ENCODE measurements at places on chromosomes 2 and 18.

DNA sequence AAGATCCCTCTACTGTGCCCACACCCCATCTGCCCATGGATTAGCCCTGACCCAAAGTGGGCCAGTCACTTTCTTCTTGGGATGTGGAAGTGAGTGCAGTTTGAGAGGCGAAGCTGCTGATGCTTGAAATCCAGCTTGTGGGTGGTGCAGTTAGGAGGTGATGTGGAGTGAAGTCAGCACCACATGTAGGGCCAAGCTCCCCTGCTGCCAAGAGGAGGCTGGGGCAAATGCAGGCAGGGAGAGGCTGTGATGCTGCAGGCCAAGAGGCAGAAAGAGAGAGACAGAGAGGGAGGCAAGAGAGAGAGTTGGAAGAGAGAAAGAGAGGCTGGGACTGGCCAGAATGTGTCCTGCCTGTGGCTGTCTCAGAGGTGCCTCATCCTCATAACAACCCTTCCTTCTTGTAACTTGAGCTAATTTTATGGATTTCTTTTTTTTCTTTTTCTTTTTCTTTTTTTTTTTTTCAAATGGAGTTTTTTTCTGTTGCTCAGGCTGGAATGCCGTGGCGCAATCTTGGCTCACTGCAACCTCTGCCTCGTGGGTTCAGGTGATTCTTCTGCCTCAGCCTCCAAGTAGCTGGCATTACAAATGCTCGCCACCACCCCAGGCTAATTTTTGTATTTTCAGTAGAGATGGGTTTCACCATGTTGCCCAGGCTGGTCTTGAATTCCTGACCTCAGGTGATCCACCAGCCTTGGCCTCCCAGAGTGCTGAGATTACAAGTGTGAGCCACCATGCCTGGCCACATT is 35.3 kb upstream of the CAB39 start:
- no peak for DNase-seq

- DNase-seq: no peak
These were observed 18.7 kb upstream of the LYPD6B start for GRCh38 chr2:149019768-149020167.

GRCh38 chr2:31176742-31177141 is 38.5 kb upstream of the GALNT14 start:
- DNase-seq: no peak

- peak; percentile 24 for DNase-seq
These were observed 138.8 kb downstream of the MCFD2 start for GRCh38 chr2:46776687-46777327.

GRCh38 chr2:30803281-30803680 is 4.0 kb downstream of the CAPN13 start:
- no peak for DNase-seq

- DNase-seq: no peak
These were observed 197.2 kb downstream of the CYP26B1 start for GRCh38 chr2:71950256-71951082.

GRCh38 chr2:105959357-105959756 is 214.6 kb downstream of the NCK2 start:
- DNase-seq: no peak

GRCh38 chr2:74551942-74552913 is 1.5 kb downstream of the LOXL3 start:
- no peak for DNase-seq

- no peak for DNase-seq
These were observed 394.9 kb upstream of the ZEB2 start for GRCh38 chr2:144914622-144915318.

DNA sequence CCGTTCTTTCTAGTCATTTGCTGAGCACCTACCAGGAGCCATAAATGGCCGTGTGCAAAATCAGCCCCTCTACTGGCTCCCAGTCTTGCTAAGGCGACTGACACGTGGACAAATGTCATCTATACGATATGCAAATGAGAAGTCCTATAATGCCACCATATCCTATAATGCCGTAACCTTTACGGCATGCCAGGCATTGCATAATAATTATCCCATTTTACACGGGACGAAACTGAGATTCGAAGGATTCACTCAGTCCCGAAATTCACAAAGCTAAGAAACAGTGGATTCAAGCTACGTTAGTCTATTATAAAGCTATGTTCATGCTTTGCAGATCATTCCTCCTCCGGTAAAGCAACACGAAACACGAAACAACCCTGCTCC is 34.1 kb upstream of the RNF149 start:
- DNase-seq: no peak

DNA sequence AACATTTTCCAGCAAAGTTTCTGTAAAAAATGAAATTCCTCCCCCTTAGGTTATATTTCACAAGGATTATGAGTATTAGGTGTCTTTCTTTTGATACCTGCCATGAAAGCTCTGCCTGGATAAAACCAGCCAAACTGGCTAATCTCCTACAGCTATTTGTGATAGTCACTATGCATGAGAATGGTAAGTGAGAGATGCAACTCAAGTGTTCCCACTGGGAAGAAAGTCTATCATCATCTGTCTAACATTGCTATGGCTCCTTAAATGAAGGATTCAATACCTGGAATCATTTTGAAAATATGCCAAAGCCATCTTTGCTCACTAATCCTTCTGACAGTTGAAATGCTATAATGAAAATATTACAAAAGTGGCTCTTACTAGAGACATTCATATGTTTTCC is 339.9 kb upstream of the LRRTM4 start:
- DNase-seq: no peak

GRCh38 chr2:198242093-198242492 is 437.7 kb downstream of the PLCL1 start:
- no peak for DNase-seq

- DNase-seq: no peak
These were observed 702.8 kb upstream of the SLC39A10 start for GRCh38 chr2:194954218-194954617.

DNA sequence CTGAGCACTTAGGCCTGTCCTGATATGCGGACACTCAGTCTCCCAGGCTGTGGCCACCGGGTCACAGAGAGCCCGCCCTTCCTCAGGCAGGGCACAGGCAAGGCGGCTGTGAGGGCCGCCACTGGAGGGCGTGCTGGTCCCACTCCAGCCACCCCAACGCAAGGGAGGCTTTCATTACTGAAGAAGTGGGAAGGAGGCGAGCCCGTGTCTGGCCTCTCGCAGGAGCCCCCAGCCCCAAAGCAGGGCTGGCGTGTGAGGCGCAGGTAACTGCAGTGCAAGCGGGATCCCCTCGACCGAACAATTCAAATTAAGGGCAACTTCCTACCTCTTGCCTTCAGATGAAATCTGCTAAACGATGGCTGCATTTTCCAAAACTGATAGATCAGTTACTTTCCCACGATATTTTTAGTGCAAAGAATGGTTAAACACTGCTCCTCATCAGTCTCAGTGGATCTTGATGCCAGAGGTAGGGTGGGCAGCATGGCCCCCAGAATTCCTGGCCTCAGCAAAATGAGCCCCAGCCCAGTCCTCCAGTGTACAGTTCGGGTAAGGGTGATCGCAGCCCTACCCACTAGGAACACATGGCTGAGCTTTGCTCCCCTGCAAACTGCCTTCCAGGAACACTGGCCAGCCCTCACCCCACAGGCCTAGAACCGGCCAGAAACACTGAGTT is 97.2 kb downstream of the SEPTIN10 start:
- no peak for DNase-seq

DNA sequence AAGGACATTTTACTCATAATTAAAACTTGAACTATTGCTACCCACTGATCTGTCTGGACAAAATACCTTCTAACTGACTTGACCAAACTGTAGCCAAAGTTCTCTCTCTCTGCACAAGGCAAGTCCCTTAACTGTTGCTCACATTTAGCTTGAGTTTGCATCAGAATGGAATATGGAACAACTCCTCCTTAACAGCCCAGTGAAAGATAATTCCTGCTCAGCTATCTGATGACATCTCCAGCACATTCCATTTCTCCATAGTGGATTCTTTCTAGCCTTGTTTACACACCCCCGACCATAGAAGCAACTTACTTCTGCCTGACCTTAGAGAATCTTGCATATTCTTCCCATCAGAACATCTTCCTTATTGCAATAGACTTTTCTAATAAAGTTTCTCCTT is 317.2 kb upstream of the CDH2 start:
- no peak for DNase-seq

- DNase-seq: no peak
These were observed 762 bp downstream of the INO80C start for GRCh38 chr18:35497027-35497369.

- DNase-seq: no peak
These were observed 96.9 kb upstream of the B3GNT2 start for GRCh38 chr2:62099050-62099449.

DNA sequence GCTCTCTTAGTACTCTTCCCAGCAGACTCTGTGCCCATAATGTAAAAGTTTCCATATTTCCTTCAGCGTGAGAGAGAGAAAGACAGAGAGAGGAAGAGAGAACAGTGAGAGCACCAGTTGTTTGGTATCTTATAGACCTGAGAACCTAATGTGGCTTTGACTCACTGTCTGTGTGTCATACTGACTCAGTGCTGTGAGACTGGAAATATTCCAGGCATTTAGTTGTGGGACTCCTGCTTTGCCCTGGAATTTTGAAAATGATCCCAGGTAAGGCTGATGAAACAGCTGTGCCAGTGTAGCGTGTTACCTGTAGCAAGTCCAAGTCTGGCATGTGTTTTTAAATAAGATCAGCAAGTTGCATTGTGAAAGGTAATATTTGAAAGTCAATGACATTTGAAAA is 87.9 kb upstream of the KCNH7 start:
- no peak for DNase-seq

GRCh38 chr2:124395961-124396360 is 370.9 kb downstream of the CNTNAP5 start:
- DNase-seq: no peak

DNA sequence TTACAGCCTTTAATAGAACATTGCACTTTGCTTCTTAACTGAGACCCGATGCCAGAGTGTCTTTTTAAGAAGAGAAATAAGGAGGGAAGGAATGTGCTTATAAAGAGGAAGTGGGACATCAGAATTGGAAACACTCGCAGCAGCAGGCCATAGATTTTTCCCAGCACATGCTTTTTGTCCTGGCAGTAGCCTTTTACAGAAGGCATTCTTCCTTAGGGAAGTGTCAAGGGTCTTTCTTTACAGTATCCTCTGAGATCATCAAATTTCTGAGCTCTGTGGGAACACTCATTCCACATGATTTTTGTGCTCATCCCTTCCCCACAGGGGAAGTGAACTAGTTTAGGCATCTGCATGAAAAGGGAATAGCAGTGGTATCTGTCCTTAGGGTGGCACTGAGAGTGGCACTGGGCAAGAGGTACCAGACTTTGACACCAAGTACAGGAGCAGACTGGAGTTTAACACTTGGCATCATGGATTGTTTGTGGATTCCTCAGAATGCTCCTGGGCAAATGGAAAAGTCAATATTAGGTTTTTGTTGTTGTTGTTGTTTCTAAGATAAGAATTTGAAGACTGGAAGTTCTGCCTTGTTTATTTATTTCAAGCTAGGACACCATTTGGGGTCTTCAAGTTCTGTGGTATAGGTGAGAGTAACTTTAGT is 4.1 kb downstream of the MYO1B start:
- no peak for DNase-seq

DNA sequence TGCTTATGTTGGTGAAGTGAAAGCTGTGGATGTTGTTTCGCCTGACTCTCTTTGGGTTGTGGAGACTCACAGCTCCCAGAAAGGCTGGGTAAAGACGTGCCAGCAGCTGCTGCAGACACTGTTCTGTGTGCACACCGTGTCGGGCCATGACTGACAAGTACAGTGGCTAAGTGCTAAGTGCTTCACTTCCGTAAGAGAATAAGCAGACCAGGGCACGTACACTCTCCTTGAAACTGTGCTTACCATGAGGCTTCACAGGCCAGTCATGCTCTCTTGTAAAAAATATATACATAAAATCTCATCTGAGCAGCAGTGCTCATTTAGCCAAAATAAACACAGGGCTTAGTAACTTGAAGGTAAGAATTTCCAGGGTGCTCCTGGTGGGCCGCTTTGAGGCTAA is 86.0 kb downstream of the NRP2 start:
- DNase-seq: no peak

- DNase-seq: no peak
These were observed 42.1 kb downstream of the RRM2 start for GRCh38 chr2:10164601-10165000.

GRCh38 chr2:86352137-86352726 is 14.8 kb upstream of the REEP1 start:
- no peak for DNase-seq

DNA sequence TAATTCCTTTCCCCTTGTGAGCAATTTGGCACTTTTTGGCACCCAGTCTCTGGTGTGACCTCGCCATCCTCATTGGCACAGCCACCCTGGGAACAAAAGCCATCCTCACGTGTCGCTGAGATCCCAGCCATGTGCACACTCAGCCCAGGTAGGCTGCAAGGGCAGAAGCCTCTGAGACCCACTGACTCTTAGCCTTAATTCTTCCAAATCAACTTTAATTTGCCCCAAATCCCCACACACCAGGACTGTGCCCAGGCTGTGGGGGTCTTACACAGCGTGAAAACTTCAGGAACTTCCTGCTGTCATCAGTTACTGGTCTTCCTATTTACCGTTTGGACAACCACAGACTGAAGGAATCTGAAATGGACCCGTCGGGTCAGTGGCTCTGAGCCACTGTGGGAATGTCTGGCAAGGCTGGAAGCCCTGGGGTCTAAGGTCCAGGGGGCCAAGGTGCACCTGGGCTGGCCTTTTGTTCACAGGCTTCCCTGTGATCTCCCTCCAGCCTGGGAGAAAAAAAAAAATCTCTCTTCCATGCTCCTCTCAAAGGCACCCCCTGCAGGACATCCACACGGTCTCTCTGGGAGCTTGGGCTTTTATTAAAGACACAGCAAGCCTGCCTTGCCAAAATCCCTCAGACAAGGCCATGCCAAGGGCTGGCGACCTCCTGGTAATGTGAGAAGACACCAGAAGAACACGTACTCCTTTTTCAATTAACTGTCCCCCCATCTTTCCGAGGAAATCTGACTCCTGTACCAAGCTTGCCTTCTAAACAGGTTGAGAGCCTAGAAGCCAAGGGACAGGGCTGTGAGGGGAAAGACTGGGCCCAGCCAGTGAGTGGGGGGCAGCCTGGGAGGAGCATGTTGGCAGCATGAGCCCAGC is 42.1 kb upstream of the LAPTM4A start:
- DNase-seq: no peak

Data from GM19239 (cell line).